Central memory CD8-positive, alpha-beta T cell (primary cell): ENCODE measurements at places on chromosomes 6 and 20.

- DNase-seq: no peak
These were observed 21.6 kb upstream of the TULP4 start for GRCh38 chr6:158290659-158291058.

- DNase-seq: no peak
These were observed 72.5 kb downstream of the ATP9A start for GRCh38 chr20:51695574-51696303.

- no peak for DNase-seq
These were observed 5.7 kb downstream of the EBF4 start for GRCh38 chr20:2698186-2698817.

DNA sequence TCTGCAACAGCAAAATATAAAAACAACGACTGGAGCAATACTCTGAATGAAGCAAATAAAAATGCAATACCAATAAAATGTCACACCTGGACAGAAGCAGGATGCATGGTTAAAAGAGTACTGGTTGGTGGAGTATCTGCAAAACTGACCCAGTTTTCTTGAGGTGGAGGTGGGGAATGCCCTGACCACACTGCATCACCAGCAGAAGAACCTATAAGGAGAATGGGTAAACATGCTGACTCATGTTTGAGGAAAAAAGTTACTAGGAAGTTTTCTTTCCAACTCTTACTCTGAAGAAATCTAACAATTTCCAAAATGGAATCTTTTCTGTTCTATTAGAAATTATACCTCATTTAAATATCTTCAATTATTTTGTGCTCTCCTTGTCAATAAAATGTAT is 43.6 kb downstream of the REPS1 start:
- no peak for DNase-seq

DNA sequence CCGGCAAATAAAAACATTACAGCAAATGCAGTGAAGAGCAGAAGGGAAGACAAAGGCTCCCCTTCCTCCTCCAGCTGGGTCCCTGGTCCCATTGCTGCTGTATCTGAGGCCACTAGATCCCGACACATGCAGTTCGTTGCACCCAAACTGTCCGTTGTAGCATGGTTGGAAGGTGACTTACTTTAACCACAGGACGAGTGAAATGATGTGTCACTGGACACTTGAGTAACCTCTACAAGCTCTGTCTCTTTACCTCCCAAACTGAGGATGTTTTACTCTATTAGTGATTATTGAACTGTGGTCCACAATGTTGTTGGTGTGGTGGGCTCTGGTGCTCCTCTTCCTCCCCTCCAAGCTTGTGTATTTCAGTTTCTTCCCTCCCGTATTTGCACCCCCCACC is 46.2 kb upstream of the ARMH2 start:
- DNase-seq: no peak

- DNase-seq: no peak
These were observed 14.5 kb downstream of the HMGN4 start for GRCh38 chr6:26552640-26553188.

- DNase-seq: no peak
These were observed 60.6 kb downstream of the ANKS1A start for GRCh38 chr6:34949636-34950035.

GRCh38 chr20:1375515-1375914 is 17.3 kb downstream of the FKBP1A start:
- DNase-seq: no peak

DNA sequence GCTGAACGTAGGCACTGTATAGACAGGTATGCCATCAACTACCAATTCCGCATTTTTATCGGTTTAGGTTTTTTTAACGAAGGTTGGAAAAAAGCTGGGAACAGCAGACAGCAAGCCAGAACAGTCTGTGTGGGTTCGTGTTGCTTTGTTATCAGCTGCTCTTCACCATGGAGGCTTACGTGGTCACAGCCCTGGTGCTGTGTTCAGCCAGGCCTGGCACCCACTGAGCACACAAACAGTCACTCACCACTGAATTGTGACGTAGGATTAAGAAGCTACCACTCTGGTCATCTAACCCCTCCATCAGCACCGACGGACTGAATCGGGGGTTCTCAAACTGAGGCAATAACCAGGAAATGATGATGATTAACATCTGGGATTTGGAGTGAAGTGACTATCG is 13.2 kb downstream of the FAM210B start:
- DNase-seq: no peak

DNA sequence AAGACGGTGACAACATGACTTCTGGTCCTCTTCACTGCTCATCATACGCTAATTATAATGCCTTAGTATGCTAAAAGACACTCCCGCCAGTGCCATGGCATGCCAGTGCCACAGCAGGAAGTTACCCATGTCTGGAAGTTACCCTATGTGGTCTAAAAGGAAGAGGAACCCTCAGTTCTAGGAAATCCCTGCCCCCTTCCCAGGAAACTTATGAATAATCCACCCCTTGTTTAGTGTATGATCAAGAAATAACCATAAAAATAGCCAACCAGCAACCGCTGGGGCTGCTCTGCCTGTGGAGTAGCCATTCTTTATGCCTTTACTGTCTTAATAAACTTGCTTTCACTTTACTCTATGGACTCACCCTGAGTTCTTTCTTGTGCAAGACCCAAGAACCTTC is 15.8 kb upstream of the SERPINB9 start:
- no peak for DNase-seq

DNA sequence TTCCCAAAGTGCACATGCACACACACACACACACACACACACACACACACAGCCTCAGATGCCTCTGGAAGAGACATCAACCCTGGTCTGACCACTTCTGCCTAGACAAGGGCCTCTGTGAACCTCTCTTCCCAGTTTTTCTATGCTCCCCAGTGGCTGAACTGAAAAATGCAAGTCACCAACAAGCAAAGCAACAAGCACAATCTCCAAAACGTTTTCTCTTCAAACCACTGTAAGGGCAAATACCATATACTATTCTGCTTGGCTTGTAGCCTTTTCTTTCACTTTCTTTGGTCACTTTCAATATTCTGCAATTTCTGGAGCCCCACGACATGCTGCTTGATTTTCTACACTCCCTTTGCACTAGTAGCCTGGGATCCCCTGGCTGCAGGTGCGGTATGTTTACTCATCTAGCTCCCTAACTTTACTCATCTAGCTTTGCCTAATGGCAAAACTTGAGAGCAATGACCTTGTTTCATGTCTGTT is 121.4 kb upstream of the DST start:
- DNase-seq: no peak

DNA sequence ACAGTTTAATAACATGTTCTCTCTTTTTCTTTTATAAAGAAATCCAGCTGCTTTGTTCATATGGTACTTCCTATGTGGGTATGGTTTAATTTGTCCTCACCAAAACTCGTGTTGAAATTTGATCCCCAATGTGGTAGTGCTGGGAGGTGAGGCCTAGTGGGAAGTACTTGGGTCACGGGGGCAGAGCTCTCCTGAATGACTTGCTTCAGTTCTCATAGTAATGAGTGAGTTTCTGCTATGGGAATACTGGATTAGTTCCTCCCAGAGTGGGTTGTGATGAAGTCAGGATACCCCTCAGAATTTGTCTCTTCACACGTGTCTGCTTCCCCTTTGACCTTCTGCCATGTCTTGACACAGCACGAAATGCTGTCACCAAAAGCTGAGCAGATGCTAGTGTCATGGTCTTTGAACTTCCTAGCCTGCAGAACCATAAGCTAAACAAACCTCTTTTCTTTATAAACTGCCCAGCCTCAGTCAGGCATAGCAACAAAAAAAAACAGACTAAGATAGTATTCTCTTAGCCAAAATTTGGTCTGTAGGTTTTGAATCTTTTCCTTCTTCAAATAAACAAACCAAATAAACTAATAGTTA is 87.8 kb upstream of the HS3ST5 start:
- DNase-seq: no peak

- DNase-seq: no peak
These were observed 83.6 kb downstream of the MRPL14 start for GRCh38 chr6:44043479-44044153.

DNA sequence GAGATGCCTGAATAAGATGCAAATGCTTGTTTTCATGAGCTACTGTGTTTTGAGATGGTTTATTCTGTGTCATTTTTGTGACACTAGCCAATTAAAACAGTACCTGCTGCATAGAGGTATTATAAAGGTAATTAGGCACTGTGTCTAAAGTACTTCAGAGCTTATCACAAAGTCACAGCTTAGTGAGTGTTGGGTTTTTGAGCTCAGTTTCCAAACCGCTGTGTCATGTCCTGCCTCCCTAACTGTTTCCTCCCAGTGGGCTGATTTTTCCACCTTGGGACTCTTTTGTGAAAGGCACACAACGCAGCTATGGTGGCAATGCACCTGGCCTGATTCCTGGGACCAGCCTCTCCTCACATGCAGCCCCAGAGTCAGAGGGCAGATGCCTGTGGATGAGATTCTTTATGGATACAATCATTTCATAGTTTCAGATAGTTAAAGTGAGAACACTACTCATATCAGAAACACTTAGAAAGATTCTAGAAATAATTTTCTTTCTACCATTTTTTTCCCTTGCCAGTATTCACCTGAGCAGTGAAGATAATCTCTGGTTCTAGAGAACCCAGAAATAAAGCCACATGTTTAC is 41.3 kb upstream of the TAGAP start:
- no peak for DNase-seq

DNA sequence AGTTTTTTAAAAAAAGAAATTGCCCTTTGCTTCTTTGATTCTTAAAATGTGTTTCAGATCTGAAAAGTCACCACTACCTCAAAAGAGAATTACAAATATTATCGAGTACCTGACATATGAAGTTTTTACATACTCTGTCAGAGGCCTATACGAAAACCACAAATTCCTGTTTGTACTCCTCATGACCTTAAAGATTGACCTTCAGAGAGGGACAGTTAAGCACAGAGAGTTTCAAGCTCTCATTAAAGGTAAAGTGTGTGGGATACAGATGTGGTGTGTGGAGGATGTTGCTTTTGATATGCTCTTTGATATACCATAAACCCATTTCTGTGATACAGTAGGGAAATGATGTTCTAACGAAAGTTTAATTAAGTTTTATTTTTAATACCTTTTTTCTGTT is 109.8 kb upstream of the GLP1R start:
- no peak for DNase-seq

- DNase-seq: no peak
These were observed 23.6 kb upstream of the FBXL4 start for GRCh38 chr6:98971303-98971702.

DNA sequence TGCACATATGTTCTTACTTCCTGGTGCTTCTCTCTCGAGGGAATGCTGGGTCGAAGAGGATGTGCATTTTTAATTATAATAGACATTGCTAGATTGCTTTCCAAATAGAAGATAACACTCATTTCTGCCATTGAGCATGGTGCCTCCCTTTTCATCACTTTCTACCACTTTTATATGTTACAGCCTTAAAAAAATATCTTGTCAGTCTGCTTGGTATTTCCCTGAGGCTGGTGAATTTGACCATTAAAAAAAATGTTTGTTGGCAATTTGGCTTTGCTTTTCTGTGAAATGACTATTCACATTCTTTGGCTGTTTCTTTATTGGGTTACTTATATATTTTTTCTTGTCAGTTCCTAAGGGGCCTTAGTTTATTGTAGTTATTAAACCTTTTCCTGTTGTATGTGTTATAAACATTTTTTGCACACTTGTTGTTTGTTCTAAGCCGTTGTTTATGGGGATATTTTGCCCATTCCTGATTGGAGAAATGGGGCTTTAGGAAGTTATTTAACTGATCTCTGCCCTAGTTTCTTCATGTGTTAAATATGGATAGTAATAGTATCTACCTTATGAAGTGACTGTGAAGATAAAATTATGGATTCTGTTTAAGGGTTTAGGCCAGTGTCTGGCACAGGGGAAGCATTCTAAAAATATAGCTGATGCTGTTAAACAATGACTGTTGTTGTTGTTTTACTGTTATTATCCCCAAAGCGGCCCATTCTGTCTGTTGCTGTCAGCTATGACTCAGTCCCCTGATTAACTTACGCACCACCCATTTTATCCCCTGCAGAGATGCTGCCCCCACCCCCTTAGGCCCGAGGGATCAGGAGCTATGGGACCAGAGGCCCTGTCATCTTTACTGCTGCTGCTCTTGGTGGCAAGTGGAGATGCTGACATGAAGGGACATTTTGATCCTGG is 3.8 kb downstream of the DDR1 start:
- no peak for DNase-seq

DNA sequence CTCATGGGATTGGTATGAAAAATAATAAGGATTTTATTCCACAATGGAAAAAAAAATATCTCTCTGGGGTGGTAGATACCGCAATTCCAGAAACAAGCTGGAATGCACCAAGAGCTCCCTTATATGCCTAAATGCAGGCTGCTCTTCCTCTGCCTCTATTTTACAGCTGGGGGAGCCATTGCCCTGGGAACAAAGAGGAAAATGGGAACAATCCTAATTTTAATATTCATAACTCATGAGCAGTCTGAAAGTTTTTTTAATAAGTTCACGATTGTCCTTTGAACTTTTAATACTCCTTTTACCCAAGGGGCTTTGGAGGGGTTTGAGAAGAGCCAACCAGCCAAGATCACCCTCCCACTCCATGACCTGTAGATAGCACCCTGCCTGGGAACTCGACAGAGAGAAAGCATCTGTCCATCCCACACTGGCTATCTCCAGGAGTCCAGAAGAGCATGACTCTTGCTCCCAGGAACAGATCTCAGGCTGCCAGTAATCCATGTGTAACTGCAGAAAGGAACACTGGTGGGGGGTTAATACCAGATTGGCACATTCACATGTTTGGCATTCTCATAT is 74.7 kb downstream of the CD83 start:
- DNase-seq: no peak

- DNase-seq: no peak
These were observed 2.1 kb upstream of the LTA start for GRCh38 chr6:31569861-31570536.

DNA sequence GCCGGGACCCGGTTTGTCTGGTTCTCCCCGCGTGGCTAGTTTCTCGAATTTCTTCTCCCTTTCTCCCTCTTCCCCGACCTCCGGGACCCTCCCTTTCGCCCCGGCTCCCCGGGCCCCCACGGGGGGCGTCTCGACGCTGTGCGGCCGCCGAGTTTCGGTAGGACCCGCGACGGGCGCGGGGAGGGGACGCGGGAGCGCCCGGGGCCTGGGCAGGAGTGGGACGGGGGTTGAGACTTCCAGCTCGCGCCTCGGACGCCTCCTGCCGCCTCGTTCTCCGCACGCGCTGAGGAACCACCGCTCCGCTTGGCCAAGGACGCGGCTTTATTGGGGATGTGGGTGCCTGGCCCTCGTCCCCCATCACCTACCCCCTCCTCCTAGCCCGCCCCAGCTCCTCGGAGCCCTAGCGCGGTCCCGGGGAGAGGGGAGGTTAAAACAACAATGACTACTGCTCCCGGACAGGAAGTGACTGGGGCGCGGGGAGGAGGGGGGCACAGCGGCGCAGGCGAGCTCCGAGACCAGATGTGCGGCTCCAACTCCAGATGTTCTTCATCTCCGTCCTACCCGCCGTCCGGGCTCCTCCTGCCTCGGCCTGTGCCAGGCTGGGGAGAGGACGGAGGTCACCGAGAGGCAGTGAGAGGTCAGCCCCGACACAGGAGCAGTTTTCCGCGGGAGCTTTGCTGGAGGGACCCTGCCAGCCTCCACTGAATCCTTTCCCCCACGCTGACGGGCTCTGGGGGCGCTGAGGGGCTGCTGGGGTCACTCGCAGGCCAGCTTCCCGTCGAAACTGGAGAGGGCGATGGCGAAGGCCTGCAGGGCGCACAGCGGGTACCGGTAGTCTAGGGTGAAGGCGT is 917 bp upstream of the TEAD3 start:
- no peak for DNase-seq
